ENCODE measurements at places on chromosomes 1 and 21. TPM values are rescaled to one million over a fixed set of nuclear protein-coding genes. Genes with fewer than 3 reads are reported as not detected.

The DYNLT5 gene
- polyA plus RNA-seq = 5.3 TPM

The ITGB2 gene
- polyA plus RNA-seq = 15.1 TPM

The HPCA gene
- polyA plus RNA-seq = 0.20 TPM

The COL9A2 gene
- polyA plus RNA-seq = 1.4 TPM

The SLC1A7 gene
- polyA plus RNA-seq = 0.56 TPM

The C1orf94 gene
- not detected for polyA plus RNA-seq

The TBX15 gene
- 60.8 TPM for polyA plus RNA-seq

The THEM5 gene
- 0.52 TPM for polyA plus RNA-seq

The AMY2B gene
- 16.1 TPM for polyA plus RNA-seq

The C2CD4D gene
- not detected for polyA plus RNA-seq

Measured in muscle of back (tissue), 13 donors.